ENCODE measurements at places on chromosomes 4 and X.

DNA sequence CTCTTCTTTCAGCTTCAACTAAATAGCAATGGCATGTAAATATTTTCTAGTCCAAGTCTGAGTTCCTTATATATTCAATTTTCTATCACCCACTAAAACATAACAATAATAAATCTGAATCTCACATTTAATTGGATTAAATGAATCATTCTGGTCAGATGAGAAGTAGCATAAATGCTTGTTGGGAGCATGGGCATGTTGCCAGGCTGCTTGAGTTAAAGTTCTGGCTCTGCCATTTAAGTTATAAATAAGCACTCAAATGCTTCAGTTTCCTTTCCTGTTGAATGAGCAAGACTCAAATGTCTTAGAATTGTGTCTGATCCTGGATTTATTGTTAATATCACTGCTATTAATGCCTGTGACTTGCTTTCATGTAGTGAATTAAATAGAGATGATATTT lies 496.3 kb downstream of the STPG2 start:
- no peak for DNase-seq

DNA sequence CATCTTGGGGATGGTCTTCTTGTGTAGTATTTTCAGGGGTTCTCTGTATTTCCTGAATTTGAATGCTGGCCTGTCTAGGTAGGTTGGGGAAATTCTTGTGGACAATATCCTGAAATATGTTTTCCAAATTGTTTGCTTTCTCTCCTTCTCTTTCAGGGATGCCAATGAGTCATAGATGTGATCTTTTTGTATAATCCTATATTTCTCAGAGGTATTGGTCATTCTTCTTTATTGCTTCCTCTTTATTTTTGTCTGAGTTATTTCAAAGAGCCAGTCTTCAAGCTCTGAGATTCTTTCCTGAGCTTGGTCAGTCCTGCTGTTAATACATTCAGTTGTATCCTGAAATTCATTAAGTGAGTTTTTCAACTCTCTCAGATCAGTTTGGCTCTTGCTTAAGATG lies 73.1 kb downstream of the MAMLD1 start:
- no peak for DNase-seq

GRCh38 chr4:184154199-184154598 lies 63.5 kb downstream of the ENPP6 start:
- DNase-seq = no peak

DNA sequence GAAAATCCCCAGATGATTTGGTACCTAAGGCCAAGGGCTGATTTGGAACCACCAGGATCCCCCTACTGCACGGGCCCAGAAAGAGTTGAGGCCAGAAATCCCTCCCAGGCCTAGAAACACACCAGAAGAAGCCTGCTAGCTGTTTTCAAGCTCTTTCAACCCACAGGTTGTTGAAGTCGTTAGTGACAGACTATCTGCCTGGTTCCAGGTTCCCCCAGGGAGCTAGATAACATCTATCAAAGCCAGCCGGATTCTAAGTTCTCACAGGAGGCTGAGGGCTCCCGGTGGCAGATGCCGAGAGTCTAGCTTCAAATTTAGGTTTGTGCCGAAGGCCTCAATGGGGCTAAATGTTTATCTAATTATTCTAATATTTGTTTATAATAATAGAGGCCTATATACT lies 132.0 kb upstream of the ATP6AP2 start:
- no peak for DNase-seq

DNA sequence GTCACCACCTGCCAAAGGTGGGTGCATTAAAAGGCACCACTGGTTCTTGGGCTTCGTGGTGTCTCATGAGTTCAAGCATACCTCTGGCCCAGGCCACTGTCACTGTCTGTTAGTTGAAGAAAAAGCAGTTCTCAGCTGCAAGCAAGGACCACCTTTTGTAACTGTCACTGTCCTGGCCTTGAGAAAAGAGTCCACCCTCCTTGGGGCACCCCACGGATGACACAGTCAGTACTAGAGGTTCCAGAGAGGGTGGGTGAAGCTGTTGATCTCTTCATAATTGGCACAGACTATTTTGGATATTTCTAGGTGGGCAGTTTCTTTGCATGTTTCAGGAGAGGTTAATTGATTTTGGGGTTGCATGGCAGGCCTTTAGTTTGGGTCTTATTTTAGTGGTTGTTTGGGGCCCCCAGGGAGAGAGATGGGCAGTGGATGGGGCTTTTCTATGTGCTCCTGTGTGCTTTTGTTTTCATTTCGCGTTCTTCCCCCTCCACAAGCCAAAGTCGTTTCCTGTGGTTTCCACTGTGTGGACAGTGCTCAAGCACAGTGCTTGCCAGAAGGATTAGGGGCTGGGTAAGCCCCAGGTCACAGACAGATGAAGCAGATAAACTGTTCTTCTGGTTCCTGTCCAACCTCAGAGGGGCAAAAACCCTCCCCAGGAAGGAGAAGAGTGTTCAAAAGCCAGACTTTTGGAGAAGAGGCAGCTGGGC lies 156.2 kb upstream of the PPP1R2C start:
- no peak for DNase-seq

Data from HuH-7 (cell line).